ENCODE measurements at places on chromosomes 16 and 17.

GRCh38 chr16:8831871-8832716 lies 34.5 kb downstream of the PMM2 start:
- no peak for DNase-seq

DNA sequence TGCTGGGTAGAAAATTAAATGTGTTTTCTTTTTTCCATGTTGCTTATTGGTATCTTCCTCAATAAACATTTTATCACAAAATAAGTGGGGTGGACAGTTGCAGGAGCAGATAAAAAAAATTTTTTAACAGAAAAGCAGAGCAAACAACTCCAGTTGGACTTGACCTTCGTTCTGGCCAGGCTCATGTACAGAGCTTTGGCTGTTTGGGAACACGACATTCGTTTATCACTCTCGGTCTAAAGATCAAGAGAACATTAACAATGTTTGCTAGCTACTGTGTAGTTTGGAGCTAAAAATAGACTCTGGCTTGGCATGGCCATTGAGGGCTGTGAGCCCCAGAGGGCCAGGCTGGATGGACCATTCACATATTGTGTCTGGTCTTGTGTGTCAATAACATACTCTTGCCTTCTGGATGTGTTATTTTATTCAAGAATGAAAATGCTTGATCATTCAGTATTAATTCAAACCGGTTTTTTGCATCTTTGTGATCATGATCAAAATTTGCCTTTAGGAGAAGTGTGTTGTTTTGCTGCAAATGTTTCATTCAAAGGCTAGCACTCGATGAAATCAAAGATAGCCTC lies 56.6 kb downstream of the TMEM186 start:
- no peak for DNase-seq

DNA sequence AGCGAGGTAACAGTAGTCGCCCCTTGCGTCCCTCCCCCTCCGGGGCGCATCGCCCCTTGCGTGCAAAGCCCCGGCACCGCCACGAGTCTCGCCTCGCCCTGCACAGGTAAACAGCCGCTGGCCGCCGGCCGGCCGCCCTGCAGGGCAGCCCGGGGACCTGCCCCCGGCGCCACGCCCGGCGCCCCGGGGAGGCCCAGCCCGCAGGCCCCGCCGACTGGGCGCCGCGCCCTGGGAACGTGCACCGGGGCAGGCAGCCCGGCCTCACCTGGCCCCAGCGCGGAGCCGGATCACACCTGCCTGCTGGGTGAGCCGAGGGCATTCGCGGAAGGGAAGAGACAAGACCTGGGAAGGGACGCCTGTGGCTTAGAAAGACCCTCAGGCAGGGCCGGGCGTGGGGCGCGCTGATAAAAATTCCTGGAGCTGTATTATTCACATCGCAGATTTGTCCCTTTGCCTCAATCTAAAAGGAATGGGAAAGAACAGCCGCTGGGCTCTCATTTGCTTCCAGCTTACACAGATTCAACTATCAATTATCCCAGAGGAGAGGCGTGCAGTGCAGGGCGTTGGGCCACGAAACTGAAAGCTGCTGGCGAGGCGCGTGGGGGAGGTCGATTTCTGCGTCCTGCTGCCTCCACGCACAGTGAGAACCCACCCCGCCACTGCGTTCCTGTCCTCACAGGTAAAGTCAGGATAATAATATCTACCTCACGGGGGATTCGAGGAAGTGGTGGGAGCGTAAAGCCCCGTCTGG lies 451.9 kb downstream of the SLC39A11 start:
- DNase-seq: no peak

GRCh38 chr17:35176897-35177296 lies 17.3 kb downstream of the SLC35G3 start:
- no peak for DNase-seq

DNA sequence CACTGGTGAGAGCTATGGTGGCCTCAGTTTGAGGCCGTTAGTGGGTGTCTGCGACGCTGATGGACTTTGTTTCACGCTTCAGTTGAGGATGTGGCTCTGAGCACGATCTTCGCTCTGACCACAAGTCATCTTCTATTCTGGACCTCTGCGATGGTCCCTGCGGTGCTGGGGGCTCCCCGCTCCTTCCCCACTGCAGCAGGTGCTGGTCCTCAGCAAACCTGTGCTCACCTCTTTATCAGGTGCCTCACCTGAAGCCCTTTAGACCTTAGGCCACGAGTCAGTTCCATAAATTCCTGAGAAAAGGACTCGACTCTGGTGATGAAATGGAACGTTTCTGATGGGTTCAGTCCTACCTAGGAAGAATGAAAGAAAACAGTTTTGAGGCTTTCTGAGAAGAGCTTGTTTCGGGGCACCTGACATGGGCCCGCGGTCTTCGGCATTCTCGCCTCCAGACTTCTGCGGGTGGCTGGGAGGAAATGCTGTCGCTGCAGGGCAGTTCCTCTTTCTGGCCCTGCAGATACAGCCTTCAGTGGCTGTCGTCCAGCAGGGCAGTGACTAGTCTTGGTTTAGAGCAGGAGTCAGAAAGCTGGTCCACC lies 4.7 kb downstream of the KCTD5 start:
- DNase-seq: peak; percentile 55

GRCh38 chr17:48843187-48843900 lies 12.5 kb downstream of the CALCOCO2 start:
- no peak for DNase-seq

DNA sequence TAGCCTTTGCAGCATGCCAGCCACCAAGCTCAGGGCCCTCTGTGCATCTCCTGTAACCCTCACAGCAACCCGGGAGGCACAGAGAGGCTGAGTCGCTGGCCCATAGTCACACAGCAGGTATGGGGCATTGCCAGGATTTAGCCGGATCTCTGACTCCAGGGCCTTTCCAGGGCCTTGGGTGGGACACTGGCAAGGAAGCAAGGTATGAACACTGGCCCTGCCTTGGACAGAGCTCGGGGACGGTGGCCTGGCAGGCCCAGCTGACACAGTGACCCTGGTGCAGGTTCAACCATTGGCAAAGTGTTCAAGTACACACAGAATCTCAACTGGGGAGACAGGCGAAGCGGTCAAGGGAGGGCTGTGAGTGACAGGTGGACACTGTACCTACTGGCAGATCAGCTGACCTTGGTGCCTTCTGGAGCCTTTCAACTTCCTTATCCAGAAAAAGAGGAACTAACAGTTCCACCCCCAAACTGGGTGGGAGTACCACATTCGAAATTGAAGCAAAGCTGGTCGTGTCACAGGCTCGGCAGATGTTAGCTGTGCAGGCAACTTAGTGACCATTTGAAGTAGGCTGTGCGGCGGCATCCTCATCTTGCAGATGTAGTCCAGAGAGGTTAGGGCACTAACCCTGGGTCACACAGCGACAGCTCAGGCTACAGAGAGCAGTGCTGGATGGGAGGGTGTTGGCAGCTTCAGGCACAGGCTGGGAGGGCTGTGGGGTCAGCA lies 287.4 kb downstream of the SEC14L1 start:
- DNase-seq: no peak

GRCh38 chr17:44902135-44902760 lies 3.0 kb upstream of the EFTUD2 start:
- no peak for DNase-seq

- DNase-seq: no peak
Observed at GRCh38 chr16:23055481-23055880, 93.8 kb downstream of the USP31 start.

GRCh38 chr16:66996324-66996982 lies 8.1 kb downstream of the CES4A start:
- no peak for DNase-seq

DNA sequence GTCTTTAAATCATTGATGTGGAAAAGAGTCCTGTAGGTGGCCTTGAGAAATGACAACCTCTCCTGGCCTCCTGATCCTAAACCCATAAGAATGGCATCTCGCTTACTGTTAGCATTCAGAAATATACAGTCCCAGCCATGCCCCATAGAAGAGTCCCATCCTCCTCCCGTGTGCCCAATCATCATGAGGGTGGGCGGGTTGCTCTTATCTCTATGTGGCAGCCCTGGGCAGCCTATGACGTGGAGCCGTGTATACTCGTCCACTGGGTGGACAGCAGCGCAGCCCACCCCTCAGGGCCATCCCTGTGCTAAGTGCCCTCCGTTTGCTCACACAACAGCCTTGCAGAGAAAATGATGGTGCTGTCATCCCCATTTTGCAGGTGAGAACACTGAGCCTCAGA lies 105.3 kb downstream of the AMFR start:
- no peak for DNase-seq

DNA sequence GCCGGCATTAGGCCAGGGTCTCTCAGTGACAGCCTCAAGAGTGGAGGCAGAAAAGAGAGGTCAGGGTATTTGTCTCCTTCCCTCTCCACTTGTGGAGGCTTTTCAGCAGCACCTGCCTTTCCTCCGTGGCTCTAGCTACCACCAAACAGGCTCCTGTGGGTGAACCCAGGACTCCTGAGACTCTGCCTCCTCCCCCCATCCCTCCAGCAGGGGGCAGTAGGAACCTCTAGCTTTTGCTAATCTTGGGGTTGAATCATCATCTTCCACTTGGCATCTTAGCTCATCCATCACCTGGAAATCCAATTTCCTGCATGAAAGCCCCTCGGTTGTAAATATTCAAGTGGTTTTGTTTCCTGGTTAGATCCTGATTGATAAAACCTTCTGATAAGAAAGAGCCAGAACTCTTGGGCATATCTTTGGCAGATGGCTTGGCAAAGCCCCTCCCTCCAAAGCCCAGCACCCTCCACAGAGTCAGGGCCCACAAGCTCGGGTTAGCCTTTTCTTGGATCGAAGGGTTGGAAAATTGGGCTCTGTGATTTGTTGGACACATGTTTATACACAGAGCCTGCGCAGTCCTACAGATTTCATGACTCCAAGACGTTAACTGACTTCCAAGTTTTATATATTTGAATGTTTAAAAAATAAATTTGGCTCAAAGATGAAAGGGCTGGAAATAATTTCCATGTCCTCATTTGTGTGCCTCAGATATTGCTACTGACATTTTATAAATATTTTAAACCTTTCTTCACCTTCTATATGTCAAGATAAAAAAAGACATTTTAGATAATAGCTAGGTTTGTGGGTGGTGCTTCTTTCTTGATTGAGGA lies 322.1 kb downstream of the MAP2K4 start:
- DNase-seq: peak; percentile 23

DNA sequence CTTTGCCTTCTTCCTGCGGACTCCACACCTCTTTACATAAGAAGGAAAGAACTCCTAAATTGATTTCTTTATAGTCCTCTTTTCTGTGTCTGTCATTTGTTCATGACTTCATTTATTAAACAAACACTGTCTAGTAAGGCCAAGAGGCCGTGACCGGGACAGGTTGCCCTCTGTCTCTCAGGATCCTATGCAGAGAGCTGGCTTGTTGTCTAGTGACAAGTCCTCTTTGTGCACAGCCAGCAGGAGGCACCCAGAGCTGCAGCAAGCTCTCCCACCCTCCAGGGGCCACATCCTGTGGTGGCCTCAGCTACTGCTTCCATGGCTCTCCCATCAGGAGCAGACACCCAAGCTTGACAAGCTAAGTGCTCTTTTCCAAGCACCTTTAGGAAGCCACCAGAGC lies 50.6 kb downstream of the PLD6 start:
- no peak for DNase-seq

DNA sequence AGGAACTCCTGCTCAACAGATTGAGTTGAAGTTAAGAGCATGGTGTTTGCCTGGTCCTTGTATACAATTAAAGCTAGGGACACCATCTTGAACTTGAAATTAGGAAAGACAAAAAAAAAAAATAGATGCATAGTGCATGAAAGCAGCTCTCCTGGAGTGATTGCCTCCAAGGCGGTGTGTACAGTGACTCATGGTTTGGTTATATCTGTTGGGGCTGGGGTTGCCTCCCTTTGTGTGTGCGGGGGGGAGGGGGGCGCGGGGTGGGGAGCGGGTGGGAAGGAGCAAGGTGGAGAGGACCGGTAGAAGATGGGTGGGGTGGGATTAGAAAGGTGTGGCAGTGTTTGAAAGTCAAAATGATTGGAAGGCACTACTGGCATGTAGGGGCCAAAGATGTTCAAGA lies 3.4 kb downstream of the TMED6 start:
- no peak for DNase-seq

GRCh38 chr17:42214156-42214555 lies 19.9 kb upstream of the GHDC start:
- no peak for DNase-seq

GRCh38 chr17:40596261-40596919 lies 31.1 kb upstream of the CCR7 start:
- DNase-seq: peak; percentile 20

GRCh38 chr16:58843675-58844074 lies 109.6 kb upstream of the GOT2 start:
- no peak for DNase-seq

- DNase-seq: no peak
Observed at GRCh38 chr17:19265755-19266154, 28.6 kb downstream of the EPN2 start.

- no peak for DNase-seq
Observed at GRCh38 chr16:21619765-21620425, 20.5 kb downstream of the METTL9 start.

- DNase-seq: no peak
Observed at GRCh38 chr17:14123619-14124278, 54.4 kb downstream of the COX10 start.

DNA sequence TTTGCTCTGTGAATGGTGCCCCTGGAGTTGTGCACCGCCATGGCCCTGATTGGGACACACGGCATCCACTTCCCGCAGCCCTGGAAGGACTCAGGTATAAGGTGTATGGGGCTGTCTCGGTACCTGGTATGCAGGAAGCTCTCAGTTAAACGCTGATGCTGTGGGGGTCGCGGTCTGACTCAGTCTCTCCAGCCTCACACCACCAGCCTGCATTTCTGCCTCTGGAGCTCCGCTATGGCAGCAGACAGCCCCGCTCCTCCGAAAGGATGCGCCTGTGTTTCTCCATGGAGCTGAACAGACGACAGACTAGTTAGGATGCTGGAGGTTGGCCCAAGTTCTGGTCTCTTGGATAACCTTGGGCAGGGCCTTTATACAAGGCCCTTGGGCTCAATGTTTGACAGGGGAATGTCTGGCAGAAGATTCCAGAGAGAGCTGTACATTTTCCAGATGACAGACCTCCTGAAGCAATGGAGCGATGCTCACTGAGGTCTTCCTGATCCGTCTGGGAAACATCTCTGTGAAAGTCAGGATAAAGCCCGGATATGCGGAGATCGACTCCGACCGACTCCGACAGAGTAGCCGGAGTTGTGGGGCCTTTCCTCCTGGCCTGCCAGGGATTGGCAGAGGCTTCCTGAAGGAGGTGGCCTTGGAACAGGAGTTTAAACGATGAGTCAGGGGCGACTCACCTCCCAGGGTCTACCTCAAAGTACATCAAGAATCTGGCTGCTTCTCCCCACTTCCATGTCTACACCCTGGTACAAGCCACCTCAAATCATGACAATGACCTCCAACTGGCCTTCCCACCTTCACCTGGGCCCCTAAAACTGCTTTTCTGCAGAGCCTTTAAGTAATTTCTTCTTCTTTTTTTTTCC lies 21.9 kb upstream of the BCAR1 start:
- DNase-seq: no peak

GRCh38 chr17:57898487-57899311 lies 48.9 kb upstream of the MRPS23 start:
- DNase-seq: no peak
